ENCODE measurements at places on chromosomes 2 and 18.

DNA sequence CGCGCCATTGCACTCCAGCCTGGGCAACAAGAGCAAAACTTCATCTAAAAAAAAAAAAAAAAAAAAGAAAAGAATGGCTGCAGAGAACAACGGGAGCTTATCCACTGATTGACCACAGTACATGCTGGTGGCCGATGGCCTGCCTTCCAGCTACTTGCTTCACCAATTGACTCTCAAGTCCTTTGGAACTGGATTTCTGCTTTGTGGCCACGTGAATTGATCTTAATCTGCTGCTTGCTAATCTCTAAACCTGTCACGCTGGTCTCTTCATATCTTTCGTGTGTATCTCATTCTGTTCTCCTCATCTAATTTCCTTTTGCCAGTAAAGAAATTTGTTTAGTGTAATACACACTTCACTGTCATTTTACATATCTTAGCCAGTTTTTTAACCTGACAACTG is 512.5 kb upstream of the CNTNAP5 start:
- peaks cover 3% of the 10 kb centered on the region for H3K4me1 ChIP-seq
- H3K4me3 ChIP-seq: no peak overlapping the region
- no peak for DNase-seq
- H3K36me3 ChIP-seq: no peaks in the 10 kb centered on the region
- H3K27ac ChIP-seq: no peak overlapping the region

DNA sequence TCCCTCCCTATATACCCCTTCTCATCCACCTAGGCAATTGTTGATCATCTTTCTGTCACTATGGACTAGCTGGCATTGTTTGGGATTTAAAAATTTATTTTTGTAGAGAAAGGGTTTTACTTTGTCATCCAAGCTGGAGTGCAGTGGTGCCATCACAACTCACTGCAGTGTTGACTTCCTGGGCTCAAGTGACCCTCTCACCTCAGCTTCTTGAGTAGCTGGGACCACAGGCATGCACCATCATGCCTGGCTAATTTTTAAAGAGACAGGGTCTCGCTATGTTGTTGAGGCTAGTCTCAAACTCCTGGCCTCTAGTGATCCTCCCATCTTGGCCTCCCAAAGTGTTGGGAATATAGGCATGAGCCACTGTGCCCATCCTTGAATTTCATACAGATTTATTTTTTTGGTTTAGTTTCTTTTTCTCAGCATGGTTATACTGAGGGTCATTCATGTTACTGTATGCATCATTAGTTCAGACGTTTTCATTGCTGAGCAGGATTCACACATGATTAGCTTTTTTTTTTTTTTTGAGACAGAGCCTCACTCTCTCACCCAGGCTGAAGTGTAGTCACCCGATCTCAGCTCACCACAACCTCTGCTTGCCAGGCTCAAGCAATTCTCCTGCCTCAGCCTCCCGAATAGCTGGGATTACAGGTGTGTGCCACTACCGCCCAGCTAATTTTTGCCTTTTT is 8.6 kb upstream of the PCARE start:
- no peaks in the 10 kb centered on the region for H3K27me3 ChIP-seq
- H3K4me1 ChIP-seq: no peaks in the 10 kb centered on the region
- no peak overlapping the region for H3K27ac ChIP-seq
- DNase-seq: no peak
- no peak overlapping the region for H3K4me3 ChIP-seq

- no peak overlapping the region for H3K27ac ChIP-seq
- H3K4me3 ChIP-seq: no peak overlapping the region
- H3K4me1 ChIP-seq: no peaks in the 10 kb centered on the region
- H3K36me3 ChIP-seq: no peaks in the 10 kb centered on the region
These were observed 87.0 kb downstream of the EIPR1 start for GRCh38 chr2:3290655-3291054.

DNA sequence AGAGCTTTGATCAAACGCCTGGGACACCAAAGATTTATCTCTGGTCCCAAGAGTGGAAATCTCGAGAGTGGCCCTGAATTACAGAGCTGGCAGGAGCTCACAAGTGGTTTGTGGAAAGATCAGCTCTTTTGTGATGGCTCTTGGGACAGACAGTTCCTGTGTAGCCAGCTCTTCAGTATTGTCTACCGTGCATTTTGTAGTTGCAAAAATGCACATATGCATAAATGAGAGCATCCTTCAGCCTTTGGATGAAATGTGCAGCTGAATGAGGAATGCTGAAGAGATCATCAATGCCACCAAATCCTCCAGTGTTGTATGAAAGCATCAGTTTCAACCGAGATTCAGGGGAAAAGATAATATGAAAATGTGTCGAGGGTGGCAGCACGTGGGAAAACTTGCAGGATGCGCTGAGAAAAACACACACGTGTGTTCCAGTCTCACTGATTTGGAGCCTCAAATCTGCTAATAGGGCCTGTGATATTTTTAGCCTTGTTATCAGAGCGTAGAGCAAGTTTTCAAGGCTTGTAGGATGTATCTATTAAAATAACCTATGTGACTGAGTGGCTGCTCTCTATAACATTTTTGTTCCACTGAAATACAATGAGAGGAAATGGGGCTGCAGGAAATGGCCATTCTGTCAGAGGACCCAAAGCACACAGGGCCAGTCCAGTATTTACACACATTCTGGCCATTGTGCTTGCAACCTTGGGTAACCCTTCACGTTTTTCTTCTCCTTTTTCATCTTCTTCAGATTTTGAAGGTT is 138.7 kb downstream of the PRKCE start:
- no peak for DNase-seq
- H3K4me3 ChIP-seq: no peak overlapping the region
- H3K27me3 ChIP-seq: no peaks in the 10 kb centered on the region
- H3K36me3 ChIP-seq: no peaks in the 10 kb centered on the region
- H3K4me1 ChIP-seq: no peaks in the 10 kb centered on the region

Measured in mesendoderm (in vitro differentiated cells).